ENCODE measurements at places on chromosomes 11 and 22.

GRCh38 chr22:21635771-21636510, 3.4 kb downstream of the CCDC116 start:
- no peak for DNase-seq

DNA sequence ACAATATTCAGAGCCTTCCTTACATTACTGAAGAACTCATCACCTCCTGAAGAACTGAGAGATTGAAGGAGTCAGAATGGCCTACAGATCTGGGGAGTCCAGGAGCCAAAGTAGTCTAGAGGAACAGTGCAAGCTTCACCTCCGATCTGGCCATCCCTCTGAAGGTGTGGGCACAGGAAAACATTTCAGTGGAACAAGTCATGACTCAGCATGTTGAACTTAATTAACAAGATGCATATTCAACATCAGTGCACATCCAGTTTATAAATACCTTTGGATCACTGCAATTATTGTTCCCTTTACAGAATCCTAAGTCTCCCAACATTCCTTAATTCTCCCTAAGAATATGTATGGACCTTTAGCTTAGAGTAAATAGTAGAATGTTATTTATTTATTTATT, 25.5 kb downstream of the PAAF1 start:
- DNase-seq: no peak

GRCh38 chr11:46437122-46437689, 45.6 kb upstream of the CHRM4 start:
- no peak for DNase-seq

- no peak for DNase-seq
These were observed 112.9 kb downstream of the SLC36A4 start for GRCh38 chr11:93084727-93085505.

Data from SK-N-MC (cell line).